CD4-positive, alpha-beta T cell treated with Interleukin-6 for 4 hours (primary cell): ENCODE measurements at places on chromosomes 5 and 9.

GRCh38 chr9:122340161-122340560 lies 30.7 kb upstream of the PTGS1 start:
- no peak for DNase-seq

GRCh38 chr5:92641031-92641962 lies 939.7 kb downstream of the NR2F1-AS1 start:
- DNase-seq, result no peak

- no peak for DNase-seq
Observed at GRCh38 chr5:40655138-40655537, 24.6 kb upstream of the PTGER4 start.

- no peak for DNase-seq
Observed at GRCh38 chr5:146331423-146331822, 7.2 kb upstream of the POU4F3 start.

DNA sequence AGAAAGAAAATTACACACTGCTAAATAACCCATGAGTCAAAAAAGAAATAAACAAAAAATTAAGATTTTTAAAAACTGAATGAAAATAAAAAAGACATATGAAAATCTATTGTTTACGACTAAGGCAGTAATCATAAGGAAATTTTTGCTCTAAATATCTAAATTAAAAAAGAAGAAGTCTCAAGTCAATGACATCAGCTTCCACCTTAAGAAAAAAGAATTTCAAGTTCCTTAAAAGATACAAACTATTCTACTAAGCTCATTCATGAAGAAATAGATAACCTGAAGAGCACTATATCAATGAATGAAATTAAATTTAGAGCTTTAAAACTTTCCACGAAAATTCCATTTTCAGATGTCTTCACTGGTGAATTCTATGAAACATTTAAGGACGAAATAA lies 15.7 kb upstream of the STARD4 start:
- no peak for DNase-seq

DNA sequence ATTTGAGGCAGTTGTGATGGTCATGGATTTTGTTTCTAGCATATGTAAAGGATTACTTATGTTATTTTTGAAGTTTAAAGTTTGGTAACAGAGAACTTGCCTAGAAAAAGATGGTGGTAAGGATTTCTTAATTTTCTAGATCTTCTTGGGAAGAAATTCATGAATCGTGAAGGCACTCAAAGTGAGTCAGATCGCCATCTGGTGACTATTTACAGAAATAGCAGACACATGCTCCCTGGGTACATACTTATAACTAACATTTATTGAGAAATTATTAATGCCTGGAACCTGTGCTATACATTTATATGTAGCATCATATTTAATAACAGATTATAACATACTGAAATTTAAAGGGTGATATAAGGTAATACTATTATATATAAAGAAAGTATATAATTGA lies 299.7 kb downstream of the IZUMO3 start:
- no peak for DNase-seq

DNA sequence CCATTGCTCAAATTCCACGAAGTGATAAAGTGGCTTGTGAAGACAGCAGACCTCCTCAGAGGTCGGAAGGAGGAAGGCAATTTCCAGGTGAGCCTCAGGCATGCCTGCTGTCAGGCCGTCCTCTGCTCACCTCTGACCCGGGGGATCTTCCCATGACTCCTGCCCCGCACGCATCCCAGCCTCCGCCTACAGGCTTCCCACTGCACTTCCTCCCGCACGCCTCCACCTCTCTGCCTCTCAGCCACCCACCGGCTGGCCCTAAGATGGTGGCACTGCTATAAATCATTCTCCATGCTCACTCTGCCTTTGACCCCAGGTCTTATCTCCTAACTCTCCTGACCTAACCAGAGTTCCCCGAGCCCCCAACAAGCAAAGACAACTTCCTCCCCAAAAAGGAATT lies 49.4 kb upstream of the DNAH5 start:
- DNase-seq, result no peak

DNA sequence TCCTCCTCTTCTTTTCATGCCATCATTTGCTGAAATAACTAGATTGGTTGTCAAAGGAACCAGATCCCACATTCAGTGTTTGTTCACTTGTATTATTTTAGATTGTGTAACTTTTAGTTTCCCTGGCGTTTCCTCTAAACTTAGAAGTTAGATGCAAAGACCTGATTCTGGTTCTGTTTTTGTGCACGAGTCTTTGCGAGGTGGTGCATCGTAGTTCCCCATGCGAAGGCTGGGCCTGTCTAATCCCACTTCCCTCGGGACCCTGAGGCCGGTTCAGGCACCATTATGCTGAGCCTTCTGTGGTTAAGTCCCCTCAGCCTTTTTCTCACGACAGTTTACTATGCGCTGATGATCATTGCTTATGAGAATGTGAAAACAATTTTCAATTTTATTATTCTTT lies 219.1 kb upstream of the OTULINL start:
- no peak for DNase-seq

GRCh38 chr9:96419691-96419969 lies 1.5 kb upstream of the ZNF367 start:
- DNase-seq, result no peak

GRCh38 chr9:113462781-113463286 lies 693 bp upstream of the RGS3 start:
- DNase-seq, result no peak

- peak; percentile 75 for DNase-seq
Observed at GRCh38 chr9:114592356-114592755, 4.8 kb downstream of the ATP6V1G1 start.

DNA sequence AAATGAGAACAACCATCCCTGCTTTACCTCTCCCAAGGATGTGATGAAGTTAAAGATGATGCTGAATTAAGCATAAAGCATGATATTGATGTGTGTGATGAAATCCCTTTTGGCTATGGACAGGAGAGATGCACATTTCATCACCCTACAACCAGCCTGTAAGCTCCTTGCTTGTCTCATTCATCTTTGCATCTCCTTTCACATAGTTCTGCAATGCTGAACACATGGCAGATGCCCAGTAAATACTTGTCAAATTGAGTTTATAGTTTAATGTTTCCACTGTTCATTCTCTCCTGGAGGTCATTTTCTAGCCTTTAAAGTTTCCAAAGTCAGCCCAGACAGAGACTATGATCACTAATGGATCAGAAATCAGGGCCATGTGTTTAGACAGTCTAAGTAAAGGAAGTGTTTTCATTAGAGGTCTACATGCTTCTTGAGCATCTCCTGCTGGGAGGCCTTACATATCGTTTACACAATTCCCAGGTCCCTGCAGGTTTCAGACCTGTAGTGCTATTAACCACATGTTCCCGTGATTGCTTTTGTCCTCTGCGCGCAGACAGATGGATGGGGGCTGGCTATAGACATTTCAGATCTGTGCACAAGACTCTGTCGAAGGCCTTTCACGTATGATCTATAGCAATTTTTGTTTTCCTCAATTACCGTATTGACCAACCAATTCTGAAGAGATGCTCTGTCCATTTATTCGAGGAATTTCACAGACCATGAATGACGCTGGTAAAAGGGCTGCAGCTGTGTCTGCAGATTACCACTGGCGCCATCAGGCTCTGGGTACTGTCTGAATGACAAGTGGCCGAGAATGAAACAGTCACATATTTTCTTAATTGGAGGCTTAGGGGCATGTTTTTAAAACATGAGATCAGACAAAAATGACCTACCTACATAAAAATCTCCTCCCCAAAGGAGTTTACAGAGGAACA lies 49.0 kb upstream of the CKMT2 start:
- DNase-seq, result no peak

- no peak for DNase-seq
Observed at GRCh38 chr5:164869325-164869724, 1363.9 kb downstream of the MAT2B start.

GRCh38 chr9:2496169-2496568 lies 125.4 kb upstream of the VLDLR start:
- DNase-seq, result no peak

GRCh38 chr5:132190161-132190817 lies 37.4 kb downstream of the P4HA2 start:
- DNase-seq, result no peak

- DNase-seq, result no peak
Observed at GRCh38 chr9:99127356-99128132, 22.6 kb downstream of the TGFBR1 start.

DNA sequence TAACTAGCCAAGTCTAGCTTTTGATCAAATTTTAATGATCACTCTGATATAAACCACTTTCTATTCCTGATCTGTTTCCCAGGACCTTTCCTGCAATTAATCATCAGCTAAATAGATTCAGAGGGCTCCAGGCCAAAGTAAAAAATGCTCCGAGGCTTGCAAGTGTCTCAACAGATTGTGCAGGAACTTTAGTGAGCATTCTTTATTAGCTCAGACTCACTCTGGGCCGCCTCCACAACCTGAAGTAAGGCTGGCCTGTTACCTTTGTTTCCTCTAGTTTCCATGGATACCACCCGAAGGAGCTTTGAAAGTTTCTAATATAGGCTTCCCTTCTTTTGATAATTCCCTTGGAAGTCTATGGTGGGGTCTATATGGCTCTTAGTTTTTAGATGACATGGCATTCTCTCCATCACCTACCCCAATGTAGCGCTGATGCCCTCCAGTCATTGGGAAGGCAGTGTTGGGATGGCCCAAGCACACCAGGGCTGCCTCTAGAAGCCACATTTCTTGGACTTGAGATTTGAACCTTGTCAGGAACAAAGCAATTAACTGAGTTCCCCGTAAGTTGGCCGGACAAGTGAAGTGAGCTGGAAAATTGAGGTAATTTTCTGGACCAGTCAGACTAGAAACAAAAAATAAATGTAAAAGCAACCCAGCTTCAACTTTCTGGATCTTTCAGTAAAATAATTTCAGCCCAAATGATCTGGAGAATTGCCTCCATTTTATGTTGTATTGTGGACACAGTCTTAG lies 97.6 kb upstream of the LHFPL2 start:
- DNase-seq, result no peak

DNA sequence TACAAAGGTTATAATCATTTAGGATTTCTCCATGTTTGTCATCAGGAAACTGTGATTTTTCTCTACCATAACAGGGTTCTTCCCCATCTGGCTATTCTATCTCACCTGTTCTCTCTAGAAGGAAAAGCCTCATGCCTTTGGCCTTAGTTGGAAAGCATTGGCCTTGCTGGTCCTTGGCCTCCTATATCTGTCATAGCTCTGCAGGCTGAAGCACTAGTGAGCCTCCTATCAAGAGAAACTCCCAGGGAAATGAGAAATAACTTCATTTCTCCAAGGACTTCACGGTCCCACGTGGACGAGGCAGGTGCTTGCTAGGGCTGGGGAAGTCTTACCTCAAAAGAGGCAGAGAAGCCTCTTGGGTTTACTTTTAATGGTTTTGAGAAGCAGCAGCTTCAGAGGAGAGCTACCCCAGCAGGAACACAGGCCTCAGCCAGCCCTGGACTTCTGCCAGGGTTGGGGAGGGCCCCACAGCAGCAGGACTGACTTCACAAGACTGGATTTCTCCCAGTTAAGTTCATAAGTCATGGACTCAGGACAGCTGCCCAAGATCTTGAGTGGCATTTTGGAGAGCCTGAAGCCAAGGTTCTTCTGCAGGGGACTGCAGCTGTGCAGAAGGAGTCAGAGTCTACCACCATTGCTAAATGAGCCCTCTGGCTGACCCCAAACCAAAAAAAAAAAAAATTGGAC lies 15.8 kb upstream of the PSAT1 start:
- no peak for DNase-seq

DNA sequence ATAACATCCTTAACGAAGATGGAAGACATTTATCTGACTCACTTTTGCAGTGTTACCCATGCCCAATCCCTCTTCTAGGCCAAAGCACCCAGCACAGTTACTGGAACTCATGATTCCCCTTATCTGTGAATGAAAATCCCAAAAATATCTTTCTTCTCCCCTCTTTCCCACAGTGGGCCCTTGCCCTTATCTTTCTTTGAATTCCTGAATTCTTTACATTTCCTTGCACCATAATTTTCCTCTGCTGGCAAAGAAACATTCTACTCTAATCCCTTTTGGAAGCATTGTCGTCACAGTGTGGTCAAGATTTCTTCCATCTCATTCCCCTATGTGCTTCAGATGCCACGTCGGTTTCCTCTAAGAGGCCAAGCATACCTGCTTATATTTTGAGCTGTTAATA lies 135.9 kb upstream of the LIFR start:
- no peak for DNase-seq

DNA sequence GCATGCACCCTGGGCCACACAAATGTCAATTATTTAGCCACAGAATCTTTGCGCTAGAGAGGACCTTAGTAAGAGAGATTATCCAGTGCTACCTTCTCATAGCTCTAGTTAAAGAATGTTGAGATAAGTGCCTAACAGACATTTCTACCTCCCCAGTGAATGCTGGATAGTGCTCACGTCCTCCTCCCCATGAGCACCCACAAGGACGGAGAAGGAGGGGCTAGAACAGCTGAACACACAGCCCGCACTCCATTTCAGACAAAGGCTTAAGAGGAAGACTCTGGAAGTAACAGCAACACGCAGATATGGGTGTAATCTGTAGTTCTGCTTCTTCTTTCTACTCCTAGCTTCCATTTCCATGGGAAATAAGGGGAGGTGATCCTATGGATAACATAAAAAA lies 120.5 kb downstream of the FEM1C start:
- no peak for DNase-seq

DNA sequence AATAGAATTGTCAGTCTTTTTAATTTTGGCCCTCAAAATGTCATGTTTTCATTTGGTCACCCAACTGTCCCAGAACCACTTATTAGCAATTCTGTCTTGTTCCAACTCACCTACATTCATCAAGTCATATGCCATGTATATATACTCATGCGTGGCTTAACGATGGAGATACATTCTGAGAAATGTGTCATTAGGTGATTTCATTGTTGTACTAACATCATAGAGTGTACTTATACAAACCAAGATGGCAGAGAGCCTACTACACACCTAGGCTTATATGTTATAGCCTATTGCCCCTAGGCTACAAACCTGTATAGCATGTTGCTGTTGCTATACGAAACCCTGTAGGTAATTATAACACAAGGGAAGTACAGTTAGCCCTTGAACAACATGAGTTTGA lies 36.6 kb downstream of the RNF38 start:
- DNase-seq, result no peak

DNA sequence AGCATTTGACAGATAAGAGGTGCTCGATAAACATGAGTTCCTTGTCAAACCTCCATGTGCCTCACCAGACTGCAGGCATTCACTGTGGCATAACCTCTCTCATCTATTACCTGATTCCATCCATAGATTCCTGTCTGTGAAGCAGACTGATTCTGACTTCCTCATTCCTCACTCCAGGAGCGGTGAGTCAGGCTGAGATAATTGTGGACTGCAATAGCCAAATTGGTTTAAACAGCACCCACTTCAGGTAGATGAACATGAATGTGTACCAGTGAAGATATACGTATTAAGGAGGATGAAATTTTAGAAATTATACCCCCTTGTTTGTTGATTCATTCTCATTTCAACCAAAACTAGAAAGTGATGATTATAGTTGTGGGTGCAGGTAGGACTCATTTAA lies 391.2 kb downstream of the HINT1 start:
- no peak for DNase-seq

- DNase-seq, result no peak
Observed at GRCh38 chr5:88776692-88777091, 106.3 kb downstream of the MEF2C start.
